Activated CD4-positive, alpha-beta T cell treated with anti-CD3 and anti-CD28 coated beads, Interleukin-2, amount 50 U/mL, for 1 hour (primary cell): ENCODE measurements at places on chromosomes 13 and 19.

DNA sequence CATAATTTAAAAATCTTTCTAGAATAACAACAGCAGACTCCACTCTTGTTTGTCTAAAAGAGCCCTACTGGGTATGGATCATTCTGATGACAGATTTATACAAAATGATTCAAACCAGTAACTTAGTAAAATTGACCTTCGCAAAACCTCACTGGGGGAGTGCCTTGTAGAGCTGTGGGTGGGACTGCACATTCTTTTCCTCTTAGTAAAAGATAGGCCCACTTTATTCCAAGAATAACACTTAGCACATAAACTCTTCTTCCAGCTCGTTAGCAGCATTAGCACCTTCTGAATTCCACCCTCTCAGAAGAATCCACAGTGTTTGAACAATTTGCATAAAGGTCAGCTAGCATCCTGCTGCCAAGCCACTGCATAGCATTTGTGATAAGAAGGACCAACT lies 106.8 kb downstream of the STOML3 start:
- no peak for DNase-seq

GRCh38 chr13:96996107-96996506 lies 1.8 kb upstream of the OXGR1 start:
- no peak for DNase-seq

DNA sequence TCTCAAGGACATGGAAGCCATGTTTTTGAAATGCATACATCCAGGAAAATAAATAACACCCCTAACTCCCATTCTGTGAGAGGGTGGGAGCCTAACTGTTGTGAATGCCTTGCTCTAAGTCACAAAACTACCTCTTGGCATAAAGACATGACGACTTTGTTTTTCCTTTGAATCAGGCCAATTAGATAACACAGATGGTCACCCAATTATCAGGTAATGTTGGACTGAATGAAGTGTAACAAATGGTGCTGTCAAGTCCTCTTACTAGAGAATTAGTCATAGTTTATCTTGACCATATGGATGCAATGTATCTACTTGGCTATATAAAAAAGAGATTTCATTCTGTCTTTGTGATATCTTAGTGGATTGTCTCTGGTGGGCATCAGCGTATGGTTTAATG lies 553.6 kb upstream of the ATXN8OS start:
- no peak for DNase-seq

GRCh38 chr19:45906221-45906620 lies 3.8 kb upstream of the MYPOP start:
- DNase-seq = no peak

- no peak for DNase-seq
Observed at GRCh38 chr19:15507068-15508034, 974 bp upstream of the CYP4F22 start.

GRCh38 chr13:68551701-68552522 lies 1321.8 kb upstream of the PCDH9 start:
- DNase-seq = no peak

GRCh38 chr13:72570019-72570418 lies 157.4 kb downstream of the MZT1 start:
- no peak for DNase-seq

DNA sequence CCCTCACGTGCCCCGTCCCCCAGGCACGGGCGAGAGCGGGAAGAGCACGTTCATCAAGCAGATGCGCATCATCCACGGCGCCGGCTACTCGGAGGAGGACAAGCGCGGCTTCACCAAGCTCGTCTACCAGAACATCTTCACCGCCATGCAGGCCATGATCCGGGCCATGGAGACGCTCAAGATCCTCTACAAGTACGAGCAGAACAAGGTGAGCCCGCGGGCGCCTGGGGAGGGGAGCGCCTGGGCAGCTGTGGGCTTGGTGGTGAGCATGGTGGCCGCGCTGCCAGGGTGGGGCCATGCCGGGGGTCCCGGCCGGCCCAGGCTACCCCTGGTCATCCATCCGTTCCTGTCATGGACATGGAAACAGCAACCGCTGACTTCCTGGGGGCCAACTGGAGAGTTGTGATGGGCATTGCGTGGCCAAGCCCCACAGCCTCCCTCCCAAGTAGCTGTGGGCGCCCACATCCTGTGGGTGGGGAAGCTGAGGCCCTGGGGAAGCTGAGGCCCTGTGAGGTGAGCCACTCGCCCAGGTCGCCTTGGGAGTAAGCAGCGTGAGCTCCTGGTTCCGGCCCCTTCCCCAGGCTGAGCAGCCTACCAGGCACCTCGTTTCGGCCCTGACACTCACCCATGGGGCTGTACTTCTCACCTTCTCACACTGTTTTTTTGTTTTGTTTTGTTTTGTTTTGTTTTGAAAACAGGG lies 16.1 kb downstream of the GNA11 start:
- DNase-seq = no peak

GRCh38 chr19:23784274-23784673 lies 25.6 kb upstream of the ZNF681 start:
- DNase-seq = no peak

DNA sequence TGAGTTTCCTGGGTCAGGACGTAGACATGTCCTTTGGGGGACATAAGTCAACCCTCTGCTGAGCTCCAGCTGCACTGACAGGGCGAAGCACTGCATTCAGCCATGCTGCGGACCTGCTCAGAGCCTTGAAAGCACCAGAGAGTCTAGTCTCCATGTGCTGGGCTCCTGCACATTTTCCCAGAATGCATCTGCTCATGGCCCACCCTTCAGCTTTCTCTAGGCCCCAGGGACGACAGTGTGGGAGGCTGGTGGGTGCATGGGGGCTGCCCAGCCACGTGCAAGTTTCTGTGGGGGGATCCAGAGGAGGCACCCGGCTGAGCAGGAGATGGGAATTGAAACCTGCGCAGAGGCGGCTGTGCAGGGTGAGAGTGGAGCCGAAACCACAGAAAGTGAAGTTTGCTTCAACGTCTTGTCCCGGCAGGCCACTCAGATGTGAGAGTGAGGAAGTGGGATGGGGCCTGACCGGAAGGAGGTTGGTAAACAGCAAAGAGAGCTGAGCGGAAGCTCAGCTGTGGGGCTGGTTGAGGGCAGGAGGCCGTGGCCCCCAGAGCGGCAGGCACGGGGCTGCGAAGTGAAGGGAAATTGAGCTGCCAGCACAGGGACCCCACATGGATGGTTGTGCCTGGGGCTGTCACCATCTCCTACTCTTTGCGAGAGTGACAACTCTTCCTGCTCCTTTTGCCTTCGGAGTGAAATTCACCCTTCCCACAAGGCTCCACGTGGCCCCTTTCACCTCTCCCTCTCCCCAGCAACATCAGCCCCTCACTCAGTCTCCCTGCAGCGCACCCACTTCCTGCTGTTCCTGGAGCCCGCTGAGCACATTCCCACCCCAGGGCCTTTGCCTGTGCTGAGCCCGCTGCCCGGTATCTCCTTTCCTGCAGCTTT lies 11.8 kb downstream of the PGLS start:
- no peak for DNase-seq

GRCh38 chr19:56827708-56828107 lies 12.8 kb downstream of the PEG3 start:
- no peak for DNase-seq

- DNase-seq = no peak
Observed at GRCh38 chr13:33483471-33483870, 197.9 kb upstream of the STARD13 start.

- DNase-seq = no peak
Observed at GRCh38 chr19:1141944-1142343, 32.1 kb downstream of the SBNO2 start.

- DNase-seq = no peak
Observed at GRCh38 chr19:6115992-6116391, 5.7 kb upstream of the RFX2 start.

DNA sequence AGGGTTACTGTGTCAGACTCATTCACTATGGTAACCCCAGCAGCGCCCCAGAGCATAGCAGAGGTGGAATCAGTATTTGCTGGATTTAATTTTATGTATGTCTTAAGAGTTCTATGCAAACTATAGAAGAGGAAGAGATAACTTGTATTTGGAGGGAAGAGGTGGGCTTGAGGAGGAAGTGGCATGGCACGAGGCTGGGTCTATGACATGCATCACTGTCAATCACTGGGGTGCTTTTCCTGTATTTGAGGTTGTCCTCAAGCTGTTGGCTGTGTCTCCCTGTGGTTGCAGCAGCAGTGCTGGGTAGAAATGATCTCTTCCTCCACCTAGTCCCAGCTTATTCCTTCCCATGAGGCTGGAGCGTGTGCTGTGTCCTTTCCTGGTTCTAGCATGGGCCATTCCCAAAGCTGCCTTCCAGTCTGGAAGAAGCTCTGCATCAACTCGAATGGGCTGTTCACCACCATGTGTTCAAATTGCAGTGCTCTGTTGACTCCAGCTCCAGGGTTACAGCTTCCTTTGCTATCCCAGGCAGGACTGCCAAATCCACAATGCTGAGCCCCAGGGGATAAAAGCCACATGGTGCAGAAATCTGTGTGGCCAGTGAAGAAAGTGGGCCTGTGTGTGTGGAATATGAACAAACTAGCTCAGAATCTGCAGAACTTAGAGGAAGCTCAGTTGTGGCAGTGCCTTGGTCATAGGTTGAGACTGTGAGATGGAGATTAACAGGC lies 73.1 kb upstream of the MTIF3 start:
- no peak for DNase-seq

GRCh38 chr19:7845390-7846154 lies 15.6 kb downstream of the EVI5L start:
- no peak for DNase-seq

DNA sequence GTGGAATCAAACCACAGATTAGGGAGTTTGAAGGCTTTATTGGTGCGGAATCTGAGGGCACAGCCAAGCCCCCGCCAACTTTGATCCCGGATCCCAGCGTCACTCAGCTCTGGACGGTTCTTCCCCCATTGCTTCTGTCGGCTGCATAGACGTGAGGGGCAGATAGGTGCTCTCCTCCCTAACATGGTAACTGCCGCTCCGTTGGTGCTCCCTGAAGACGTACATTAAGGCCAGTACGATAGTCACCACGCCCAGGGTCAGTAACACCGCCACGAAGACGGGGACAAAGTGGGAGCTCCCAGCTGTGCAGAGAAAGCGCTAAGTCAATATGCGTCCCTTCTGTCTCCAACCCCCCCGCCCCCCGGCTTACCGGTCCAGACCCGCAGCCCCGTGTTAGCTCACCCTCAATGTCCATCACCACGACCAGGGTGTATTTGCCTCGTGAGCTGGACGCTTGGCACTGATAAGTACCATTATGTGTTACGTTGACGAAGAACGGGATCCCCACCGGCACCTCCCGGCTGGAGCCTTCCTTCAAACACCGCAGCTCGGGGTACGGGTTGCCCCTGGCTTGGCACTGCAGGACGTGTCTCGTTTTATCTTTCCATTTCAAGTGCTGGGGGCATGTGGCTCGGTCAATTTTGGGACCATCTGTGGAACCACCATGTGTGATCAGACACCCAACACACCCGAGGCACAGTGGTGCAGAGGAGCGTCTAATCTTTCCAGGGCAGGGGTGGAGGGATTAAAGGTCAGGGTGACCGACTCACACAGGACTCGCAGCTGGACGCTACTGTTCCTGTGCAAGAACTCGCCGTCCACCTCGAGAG lies 644 bp upstream of the RAVER1 start:
- DNase-seq = no peak

GRCh38 chr19:18790566-18791314 lies at the start of gene COMP:
Gene COMP (minus strand): TSS chr19:18791305. CDS start chr19:18791269, 36 bp downstream.
- no peak for DNase-seq

- no peak for DNase-seq
Observed at GRCh38 chr19:46626446-46626845, 1.6 kb upstream of the PTGIR start.

DNA sequence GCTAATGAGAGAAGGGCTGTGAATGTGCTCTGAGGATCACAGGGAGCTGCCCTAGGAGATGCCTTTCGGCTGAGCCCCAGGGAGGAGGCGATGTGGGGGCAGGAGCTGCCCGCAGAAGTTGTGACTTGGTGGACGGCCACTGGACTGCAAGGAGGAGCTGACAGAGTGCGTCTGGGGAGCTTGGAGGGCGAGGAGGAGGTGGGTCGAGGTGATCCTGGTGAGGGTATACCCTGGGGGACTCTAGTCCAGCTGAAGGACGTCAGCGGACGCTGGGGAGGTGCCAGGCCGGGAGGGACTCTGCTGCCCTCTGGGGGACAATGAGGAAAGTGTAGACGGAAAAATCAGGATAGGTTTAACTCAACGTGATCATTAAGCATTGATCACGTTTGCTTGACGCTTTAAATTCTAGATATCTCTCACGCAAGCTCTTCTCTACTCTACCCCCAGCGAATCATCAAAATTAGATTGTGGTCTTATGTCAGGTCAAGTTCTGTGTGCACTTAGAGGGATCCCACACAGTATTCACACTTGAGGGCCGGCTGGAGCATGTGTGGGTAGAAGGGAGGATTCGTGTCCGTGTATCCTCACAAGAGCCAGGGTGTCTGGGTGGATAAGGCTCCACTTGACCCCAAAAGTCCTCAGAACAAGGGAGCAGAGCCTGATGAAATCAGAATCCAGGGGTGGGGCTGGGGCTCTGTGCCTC lies 3.3 kb upstream of the CEACAM7 start:
- DNase-seq = peak; percentile 14

GRCh38 chr13:109840201-109840892 lies 54.0 kb upstream of the IRS2 start:
- no peak for DNase-seq

GRCh38 chr13:75256922-75257321 lies 225.0 kb downstream of the TBC1D4 start:
- no peak for DNase-seq

DNA sequence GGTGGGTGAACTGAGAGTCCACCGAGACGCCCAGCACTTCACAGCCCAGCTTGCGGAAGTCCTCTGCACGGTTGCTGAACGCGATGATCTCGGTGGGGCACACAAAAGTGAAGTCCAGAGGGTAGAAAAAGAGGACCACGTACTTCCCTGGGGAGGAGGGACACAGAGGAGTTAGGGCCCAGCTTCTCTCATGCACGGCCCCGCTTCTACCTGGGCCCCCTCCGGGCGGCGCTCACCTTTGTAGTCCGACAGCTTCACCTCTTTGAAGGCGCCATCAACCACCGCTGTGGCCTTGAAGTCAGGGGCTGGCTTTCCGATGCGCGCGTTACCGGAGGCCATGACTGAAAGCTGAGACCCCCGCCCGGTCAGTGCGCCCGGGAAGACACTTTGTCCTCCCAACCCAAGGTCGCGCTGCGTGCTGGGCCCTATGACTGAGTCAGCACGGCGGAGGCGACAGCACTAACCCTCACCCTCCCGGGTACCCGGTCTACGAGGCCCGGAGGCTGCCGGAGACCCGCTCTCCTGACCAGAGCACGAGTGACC lies 606 bp downstream of the PRDX2 start:
- DNase-seq = no peak

DNA sequence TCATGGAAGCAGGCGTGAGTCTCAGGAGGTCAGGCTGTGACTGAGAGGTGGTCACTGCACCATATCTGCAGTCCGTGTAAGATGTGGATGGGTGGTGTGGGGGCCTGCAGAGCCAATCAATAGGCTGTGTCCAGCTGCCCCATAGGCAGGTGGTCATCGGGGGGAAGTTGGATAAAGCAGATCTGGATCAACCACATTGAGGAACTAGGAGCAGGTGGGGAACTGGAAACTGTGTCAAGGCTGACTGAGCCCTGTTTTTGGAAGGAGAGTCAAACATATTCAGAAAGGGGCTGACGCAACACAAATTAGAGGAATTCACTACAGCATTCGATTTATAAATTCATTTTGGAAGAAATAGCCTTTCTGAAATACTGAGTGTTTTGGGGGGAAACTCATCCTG lies 15.0 kb downstream of the CLEC4M start:
- DNase-seq = no peak

- DNase-seq = peak; percentile 39
Observed at GRCh38 chr19:45469945-45470761, 2.4 kb downstream of the FOSB start.
